Frontal cortex (tissue), 4 donors: ENCODE measurements at places on chromosomes 13 and 19. TPM values are rescaled to one million over a fixed set of nuclear protein-coding genes. Genes with fewer than 3 reads are reported as not detected.

GRK1 gene
- total RNA-seq: under 0.01 TPM

DNA sequence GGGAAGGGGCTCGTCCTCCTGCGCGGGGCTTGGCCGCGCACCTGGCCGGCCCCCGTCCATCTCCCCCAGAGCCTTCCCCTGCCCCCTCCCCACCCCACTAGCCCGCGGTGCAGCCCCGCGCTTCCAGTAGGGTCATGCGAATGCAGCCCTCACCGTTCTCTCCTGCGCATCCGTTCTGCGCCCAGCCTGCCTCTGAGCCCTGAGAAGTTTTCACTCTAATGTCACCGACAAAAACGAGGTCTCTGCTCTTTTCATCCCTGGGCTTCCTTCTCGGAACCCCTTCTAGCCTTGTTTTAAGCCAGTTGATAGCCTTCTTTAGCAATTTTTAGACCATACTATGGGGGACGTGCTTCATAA lies 97.4 kb downstream of the ATP8A2 start:
- DNase-seq: no peak

GRCh38 chr13:102970542-102970941 lies 95.7 kb downstream of the SLC10A2 start:
- DNase-seq: no peak

- no peak for DNase-seq
These were observed 6.0 kb downstream of the SPRED3 start for GRCh38 chr19:38394488-38394887.

- no peak for DNase-seq
These were observed 498.0 kb downstream of the DIAPH3 start for GRCh38 chr13:59665732-59666131.

DNA sequence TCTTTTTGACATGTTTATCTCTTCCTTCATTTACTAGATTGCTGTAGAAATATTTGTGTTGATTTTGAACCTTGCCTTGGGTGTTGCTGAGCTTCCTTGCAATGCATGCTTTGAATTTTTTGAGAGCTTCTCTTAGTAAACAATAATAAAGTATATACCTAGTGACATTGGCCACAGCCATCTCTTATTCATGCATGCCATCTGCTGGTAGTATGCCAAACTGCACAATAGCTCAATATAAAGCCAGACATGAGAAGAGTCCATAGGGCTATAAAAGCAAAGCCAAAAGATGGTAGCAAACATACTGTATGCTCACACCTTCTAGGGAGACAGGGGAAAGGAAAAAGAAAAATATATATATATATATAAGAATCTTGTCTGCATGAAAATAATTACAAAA lies 18.9 kb upstream of the ZSCAN5A start:
- DNase-seq: no peak

DNA sequence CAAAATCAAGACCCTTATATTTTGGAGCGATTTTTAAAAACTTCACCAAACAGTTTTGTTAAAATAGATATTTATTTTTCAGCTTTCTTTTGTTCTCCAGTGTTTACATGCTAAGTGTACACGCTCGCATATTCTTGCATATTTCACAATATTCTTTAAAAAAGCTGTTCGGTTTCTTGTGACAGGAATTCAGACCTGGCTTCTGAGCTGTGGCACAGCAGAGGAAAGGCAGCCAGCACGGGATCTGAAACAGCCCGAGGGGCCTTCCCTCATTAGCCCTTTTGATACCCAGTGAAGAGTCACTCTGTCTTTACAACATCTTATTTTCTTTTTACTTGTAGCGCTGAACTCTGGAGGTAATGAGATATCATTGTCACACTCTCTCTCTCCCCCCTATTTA lies 234.0 kb downstream of the B3GLCT start:
- no peak for DNase-seq

- no peak for DNase-seq
These were observed 2659.4 kb upstream of the PCDH20 start for GRCh38 chr13:64074971-64075474.

GRCh38 chr19:13962699-13963602 lies 10.6 kb downstream of the DCAF15 start:
- DNase-seq: no peak

DNA sequence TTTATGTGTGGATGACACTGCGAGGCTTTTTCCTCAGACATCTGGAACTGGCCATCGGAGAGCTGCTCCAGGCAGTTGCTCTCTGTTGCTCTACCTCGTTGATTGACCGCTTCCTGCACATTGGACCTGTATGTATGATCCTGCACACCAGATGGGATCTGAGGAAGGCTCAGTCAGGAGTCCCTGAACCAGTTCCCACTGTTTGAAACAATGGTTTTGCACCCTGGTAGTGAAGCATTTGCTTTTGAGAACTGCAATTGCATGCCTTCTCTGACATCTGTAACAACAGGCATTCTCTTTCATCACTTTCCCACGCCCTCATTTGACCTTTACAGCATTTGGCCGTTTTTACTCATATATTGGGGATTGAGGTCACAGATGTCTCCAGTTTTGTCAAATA lies 61.1 kb upstream of the NPAS1 start:
- no peak for DNase-seq

- no peak for DNase-seq
These were observed 3.2 kb upstream of the ISYNA1 start for GRCh38 chr19:18440936-18441803.
